ENCODE measurements at places on chromosomes 11 and 22. TPM values are rescaled to one million over a fixed set of nuclear protein-coding genes. Genes with fewer than 3 reads are reported as not detected.

RIBC2 gene
- 12.4 TPM for total RNA-seq

GLYAT gene
- not detected for total RNA-seq

APOA4 gene
- not detected for total RNA-seq

KDM4E gene
- total RNA-seq = not detected

CLNS1A gene
- 152 TPM for total RNA-seq

OR52I2 gene
- total RNA-seq = not detected

Data from activated CD8-positive, alpha-beta memory T cell treated with anti-CD3 and anti-CD28 coated beads for 36 hours (primary cell).